ENCODE measurements at places on chromosomes 16 and 17. TPM values are rescaled to one million over a fixed set of nuclear protein-coding genes. Genes with fewer than 3 reads are reported as not detected.

DNA sequence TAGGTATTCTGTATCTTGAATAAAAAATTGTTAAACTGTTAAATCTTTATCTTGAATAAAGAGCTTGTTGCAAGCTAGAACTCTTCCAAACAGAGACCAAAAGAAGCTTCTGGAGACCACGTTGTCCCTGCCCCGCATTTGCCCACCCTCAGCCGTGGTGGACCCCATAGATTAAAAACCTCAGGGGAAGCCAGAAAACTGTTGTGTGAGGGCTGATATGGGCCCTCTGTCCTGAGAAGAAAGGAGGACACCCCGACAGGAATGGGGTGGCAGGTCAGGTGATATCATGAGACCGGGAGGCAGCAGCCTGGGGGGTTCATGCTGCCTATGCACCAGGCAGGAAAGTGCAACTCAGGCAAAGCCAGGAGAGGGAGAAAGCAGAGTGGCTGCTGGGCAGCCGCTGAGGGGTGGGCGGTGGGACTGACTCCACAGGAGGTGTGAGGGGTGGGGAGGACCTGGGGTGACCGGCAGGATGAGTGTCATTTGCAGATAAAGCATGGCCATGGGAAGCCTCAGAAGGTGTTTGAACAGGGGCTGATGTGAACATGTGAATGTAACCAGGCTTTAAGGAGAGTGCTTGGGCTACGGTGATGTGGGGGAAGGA lies 147.8 kb downstream of the IRF8 start:
- no peak for DNase-seq

- DNase-seq: no peak
Measured at GRCh38 chr16:49739381-49739780, 116.5 kb downstream of the ZNF423 start.

DNA sequence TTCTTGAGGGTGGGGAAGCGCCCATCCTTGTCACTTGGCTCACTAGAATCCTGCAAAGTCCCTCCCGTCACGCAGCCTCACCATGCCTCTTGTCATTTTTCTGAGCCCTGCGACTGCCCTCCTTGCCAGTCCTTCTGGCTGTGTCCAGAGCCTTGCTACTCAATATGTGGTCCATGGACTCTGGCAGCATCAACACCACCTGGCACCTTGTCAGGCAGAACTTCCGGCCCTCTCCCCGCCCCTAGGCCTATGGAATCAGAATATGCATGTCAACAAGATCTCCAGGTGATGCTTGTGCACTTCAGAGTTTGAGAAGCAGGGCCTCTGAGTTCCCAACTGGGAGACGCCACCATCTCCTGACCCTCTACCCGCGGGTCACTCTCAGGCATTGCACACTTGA lies 12.1 kb downstream of the PIMREG start:
- no peak for DNase-seq

- DNase-seq: no peak
Measured at GRCh38 chr17:59897090-59897489, 4.2 kb downstream of the RPS6KB1 start.

- DNase-seq: peak; percentile 38
Measured at GRCh38 chr16:4358831-4359561, 7.9 kb upstream of the PAM16 start.

DNA sequence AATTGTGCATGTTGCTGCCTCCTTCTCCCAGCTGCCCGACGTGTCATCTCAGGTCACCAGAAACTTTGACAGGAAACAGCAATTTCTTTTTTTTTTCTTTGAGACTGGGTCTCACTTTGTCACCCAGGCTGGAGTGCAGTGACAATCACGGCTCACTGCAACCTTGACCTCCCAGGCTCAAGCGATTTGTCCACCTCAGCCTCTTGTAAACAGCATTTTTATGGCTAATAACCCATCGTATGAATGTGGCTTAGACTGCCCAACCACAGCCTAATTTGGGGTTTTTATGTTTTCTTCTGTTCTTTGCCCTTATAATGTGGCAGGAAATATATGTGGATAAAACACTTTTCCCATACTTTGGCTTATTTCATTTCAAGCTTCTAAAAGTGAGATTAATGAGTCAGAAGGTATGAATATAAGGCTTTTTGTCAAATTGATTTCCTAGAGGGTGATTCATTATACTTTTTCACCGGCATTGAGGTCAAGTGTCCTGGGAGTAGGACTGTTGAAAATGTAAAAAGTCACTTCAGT lies 31.0 kb upstream of the SLC5A10 start:
- no peak for DNase-seq

- DNase-seq: no peak
Measured at GRCh38 chr17:17030515-17031211, 11.6 kb upstream of the MPRIP start.

DNA sequence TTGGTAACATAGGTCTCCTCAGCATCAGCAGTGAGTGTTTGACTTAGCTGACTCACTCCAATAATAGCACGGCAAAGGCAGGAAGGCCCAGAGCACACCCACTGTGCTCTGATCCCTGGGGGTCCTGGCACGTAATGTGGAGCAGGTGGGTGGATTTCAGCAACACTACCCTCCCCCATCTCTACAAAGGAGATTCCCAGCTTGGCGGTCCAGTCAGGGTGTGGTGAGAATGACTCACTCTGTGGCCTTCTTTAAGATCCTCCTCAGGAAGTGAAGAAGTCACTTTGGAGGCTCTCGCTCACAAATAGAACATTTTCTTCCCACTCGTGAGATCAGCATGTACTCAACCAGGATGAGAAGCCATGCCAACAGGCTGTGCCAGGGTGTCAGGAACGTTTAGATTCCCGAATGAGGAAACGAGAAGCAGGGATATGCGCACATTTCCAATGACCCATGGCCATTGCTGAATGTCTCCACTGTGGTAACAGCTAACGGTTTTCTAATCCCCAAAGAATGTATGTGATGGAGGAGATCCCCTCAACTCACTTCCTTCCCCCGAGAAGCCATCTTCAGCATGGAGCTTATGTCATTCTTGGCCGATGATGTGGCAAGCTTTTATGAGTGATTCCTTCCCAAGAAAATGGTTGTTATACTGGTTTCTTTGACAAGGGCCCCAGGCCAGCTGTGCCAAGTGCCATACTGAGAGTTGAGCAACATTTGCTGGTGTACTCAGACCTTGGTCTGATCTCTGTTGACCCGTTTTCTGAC lies 365.2 kb downstream of the C16orf95 start:
- peak; percentile 91 for DNase-seq

DNA sequence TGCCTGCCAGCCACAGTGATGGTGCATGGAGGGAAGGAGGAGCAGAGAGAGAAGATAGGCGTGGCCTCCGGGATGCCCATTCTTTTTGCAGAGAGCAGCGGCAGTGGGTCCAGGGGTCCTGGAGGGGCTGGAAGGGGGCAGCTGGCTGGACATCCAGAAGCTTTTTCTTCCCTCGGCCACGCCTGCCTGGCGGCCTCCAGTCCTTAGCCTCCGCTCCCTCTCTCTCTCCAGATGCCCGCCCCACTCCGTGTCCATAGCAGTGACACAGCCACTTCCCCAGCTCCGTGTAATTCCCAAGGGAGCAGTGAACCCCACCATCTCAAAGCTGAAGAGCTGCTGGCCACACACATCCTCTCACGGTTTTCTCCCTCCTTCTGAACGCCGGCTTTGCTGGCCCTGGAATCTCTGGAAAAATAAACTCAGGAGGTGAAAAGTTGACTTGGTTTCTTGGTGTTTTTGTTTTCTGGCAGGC lies 26.3 kb upstream of the CDC42EP4 start:
- DNase-seq: peak; percentile 75

GRCh38 chr17:43529947-43530287 lies 16.2 kb downstream of the ETV4 start:
- no peak for DNase-seq

TMEM88 gene
- total RNA-seq: not detected

PAGR1 gene
- 46.3 TPM for total RNA-seq

CDH5 gene
- total RNA-seq: not detected
